ENCODE measurements at places on chromosomes 1 and 21.

DNA sequence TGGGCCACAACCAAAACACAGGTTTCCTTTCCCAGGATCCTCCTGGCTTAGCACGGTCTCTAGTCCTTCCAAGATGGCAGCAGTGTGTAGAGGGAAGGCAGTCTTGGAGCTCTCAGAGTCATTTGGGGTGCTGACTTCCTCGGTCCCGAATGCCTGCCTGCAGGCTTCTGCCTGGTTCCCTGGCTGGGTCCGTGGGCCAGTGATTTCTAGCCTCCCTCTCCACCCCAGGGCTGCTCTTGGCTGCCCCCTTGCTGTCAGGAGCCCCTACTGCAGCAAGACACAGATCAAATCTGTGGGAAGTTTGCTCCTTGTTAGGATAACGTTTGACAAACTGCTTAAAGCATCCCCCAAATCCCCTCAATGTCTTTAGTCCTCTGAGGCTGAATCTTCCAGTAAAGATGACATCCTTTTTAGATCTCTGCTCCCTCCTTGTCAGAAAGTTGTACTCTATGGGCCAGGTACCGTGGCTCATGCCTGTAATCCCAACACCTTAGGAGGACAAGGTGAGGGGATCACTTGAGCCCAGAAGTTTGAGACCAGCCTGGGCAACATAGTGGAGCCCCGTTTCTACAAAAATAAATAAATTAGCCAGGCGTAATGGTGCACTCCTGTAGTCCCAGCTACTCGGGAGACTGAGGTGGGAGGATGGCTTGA, 272.5 kb downstream of the RRAGC start:
- no peak for DNase-seq

- no peak for DNase-seq
These were observed 144.3 kb downstream of the LMX1A start for GRCh38 chr1:165212229-165212628.

DNA sequence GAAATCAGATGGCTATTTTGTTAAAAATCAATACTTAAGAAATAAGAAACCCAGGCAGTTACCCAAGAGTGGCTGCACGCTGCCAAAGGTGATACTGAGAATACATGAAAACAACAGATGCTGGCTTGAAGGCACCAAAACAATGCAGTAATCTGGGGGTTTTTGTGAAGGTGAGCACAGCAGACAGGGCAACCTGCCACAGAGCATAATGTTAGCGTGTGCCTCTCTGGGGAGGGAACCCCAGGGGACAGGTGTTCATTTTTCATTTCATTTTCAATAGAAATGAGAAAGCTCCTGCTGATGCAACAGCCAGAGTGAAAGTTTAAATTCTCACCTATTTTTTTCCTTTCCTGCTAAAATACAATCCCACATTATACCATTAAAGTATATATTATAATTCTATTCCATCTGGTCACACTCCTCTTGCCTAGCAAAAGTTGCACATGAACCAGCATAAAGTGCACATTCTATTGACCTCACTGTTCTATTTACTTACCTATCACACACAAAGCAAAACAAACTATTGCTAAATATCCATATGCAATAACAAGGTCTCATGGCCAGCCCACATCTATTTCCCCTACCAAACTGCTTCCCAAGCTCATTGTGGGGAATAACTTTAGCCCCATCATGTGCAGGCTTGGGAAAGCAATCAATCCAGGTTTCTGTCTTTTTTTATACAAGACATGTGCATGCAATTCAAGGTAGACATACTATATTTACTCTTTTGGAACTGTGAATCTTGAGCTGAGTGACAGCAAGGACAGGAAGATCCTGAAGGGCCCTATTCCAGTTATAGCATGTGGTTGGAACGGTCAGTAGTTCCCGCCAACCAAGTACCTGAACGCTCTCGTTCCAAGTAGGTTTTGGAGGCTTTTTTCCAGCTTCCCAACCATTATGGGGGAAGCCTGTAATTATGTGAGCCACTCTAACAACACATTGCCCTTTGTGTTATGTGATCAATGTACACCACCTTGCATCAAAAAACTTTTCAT, 173.6 kb downstream of the RERE start:
- no peak for DNase-seq

- no peak for DNase-seq
These were observed 128.3 kb upstream of the HMGB4 start for GRCh38 chr1:33735624-33736023.

DNA sequence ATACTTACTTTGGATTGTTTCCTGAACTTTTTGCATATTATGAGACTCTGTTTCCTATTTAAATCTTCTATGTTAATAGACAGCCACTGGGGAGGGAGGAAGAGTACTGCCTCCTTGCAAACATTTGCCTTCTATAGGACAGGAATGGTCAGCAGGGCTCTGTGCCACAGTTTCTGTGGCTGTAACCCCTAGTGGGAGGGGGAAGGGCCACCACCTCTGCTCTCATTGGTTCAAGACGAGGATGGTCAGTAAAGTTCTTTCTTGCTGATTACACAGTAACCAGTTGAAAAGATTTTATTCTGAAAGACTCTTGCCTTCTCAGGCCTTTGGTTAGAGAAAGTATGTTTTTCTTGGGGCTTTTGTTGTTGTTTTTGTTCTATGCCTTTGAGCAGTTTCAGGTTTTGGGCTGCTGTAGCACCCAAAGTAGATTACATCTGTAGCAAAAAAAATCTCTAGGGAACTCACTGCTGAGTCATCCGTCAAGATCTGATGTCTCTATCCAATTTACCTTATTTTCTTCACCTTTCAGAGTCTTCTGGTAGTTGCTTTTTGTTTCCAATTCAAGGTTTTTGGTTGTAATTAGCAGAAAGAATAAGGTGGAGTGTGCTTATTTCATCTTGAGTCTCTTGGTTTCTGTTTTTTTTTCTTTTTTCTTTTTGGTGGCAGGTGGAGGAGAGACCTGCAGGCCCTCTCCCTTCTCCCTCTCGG, 23.1 kb downstream of the SLC35A3 start:
- no peak for DNase-seq

DNA sequence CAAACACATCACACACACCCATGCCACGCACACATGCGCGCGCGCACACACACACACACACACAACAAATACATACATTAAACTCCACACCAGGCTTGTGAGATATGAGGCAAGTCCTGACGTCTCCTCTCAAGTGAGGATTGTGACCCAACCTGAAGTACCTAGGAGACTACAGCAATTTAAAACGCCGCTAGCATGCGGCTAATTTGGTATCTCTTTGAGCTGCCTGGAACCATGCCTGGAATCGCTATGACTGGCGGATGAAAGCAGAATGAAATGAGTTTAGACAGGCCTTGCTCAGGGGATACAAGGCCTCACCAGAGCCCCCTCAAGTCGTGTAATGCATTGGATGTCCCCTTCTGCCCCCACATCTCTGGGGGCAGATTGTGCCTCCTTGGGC, 1.6 kb upstream of the RAB7B start:
- no peak for DNase-seq

GRCh38 chr1:10651793-10652192, 144.7 kb downstream of the CASZ1 start:
- no peak for DNase-seq

GRCh38 chr1:47161298-47162040, 24.2 kb downstream of the CYP4A22 start:
- no peak for DNase-seq

DNA sequence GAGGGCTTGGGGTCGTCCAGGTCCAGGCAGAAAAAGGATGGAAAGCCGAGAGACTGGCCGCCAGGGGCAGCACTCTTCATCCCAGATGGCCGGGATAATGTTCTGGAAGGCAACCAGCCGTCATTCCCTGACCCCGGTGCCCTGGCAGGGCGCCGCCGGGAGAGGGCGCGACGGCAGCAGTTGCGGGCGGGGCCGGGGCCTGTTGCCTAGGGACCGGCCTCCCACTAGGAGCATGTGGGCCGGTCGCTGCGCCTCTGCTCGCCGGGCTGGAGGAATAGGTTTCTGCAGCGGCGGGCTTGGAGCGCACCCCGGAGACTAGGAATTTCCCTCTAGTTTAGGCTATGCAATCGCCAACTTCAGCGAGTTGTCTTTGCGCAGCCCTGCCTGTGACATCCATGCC, 11.0 kb downstream of the DMRTB1 start:
- no peak for DNase-seq

DNA sequence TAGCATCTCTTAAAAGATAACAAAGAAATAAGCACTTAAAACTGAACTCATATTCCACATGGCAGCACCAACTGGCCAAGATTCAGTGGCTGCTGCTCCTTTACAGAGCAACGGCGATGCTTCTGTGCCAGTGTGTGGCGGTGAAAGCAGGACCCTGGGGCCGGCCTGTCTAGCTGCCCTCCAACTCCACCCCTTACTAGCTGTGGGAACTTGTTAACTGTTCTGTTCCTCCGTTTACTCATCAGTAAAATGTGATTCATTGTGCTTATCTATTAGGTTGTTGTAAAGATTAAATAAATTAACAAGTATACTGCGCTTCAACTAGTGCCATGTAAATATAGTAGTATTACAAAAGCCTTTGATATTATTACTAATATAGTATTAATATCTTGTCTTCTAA, 133.2 kb downstream of the GDAP2 start:
- no peak for DNase-seq

DNA sequence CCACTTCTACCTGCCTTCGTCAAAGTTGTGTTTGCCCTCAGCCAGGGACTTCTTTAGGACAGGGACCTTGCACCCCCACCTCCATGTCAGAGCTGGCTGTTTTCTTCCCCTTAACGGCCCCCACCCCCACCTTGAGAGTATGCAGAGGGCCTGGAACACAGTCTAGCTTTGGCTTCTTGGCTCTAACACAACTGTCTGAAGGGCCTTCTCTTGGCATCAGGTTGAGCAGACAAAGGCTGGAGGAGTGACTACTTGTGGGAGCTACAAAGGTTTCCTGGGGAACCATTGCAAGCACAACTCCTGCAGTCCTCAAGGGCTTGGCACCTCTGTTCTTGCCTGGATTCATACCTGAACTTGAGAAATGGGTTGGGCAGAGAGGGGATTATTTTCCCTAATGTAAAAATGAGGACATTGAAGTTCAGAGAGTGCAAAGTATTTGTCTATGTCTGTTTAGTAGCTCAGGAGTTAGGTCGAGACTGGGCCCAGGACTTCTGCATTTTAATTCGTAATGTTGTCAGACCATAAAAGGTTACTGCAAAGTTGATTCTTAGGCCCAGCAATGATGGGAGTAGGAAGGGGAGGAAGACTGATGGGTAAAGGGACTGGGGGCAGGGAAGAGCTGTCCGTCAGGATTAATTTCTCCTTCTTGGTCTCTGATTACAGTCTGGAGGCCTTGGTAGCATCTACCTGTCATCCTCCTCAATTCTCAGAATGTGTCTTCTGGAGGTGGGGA, 2.6 kb downstream of the CYP4B1 start:
- DNase-seq, result no peak

DNA sequence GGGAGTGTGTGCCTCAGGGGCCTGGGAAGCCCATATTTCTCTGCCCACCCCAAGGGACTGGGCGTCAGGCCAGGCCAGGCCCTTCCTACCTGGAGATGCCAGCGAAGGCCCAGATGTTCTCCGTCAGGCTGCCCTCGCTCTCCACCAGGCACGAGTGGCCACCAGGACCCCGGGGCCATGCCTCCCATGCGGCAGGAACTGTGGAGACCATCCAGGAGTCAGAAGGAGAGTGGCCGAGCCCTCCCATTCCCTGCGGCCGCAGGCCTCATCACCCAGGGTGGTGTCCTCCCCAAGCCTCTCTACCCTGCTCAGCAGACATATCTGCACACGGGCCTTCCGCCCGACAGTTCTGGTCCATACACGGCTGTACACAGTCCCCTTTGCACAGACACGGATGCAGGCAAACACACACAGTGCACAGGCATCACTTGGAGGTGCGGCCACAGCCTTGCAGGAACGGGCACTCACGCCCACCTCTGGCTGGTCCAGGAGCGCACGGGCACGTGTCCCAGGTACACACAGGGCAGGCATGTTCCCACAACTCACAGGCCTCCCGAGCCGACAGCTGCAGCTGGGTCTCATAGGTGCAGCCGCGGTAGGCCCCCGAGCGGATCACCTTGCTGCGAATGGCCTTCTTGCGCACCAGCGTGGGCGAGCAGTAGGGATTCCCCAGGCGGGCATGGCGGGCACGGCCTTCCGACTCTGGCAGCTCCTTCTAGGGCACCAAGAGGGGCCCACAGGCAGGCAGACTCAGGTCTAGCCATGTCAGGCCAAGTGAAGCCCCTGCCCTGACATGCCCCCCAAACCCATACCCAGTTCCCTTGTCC, 5.9 kb upstream of the KIF17 start:
- DNase-seq, result no peak

DNA sequence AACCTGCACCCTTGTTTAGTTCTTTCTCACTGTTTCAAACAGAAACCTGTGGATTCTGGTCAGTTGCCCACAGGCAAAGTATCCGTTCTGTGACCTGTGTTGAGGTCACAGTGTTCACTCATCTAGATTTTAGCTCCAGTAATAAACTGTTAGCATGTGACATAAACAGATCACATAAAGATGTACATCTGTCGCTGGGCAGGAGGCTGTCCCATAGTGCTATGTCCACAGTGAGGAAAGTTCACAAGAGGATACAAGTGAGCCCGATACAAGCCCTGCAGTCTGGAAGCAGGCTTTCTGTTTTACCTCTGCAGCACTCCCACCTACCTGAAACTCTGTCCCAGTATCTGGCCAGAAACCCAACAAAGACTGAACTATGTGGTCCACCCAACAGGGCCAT, 28.4 kb downstream of the LMX1A start:
- DNase-seq, result no peak

GRCh38 chr1:228554107-228554506, 66.9 kb downstream of the RNF187 start:
- no peak for DNase-seq

DNA sequence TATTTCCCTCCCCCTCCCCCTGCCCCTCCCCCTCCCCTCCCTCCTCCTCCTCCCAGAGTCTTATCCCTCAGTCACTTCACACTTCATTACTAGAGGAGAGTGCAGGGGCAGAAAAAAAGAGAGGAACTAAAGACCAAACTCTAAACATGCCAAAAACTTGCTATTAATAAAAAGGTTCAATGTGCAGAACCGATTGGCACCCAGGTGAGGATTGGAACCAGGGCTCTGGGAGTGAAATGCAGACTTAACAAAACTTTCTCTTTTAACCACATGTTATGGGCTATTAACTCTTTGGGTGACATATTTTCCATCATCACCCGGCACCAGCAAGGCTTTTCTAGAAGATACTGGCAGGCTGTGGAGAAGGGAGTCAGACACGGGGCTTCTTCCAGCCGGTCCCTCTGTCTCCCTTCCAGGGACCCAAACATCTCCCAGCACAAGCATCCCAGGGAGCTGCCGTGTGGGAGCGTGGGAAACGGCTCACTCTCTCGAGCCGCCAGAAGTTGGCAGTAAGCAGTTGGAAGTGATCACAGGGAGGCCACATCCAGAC, 13.6 kb downstream of the NID1 start:
- DNase-seq, result no peak

GRCh38 chr1:36089393-36090121, 865 bp downstream of the ADPRS start:
- DNase-seq, result no peak

DNA sequence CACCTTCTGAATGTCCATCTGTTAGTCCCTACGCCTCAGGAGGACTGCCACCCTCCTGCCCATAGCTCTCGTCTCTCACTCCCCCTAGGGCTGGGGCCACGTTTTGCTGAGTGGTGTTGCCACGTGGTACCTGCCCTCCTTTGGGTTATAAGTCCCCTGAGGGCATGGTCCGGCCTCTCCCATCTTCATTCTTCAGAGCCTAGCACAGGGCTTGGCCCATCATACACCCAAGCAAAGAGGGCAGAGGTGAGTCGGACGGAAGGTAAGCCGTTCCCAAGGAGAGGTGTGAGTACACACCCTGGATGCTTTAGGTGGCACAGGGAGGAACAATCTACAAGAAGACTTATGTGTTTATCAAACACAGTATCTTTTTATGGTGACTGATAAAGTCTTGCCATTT, 10.9 kb downstream of the PADI2 start:
- no peak for DNase-seq

Measured in activated CD4-positive, CD25-positive, alpha-beta regulatory T cell treated with anti-CD3 and anti-CD28 coated beads, Interleukin-2, amount 50 U/mL, for 16 hours (primary cell).